ENCODE measurements at places on chromosomes 1 and 21.
A peak's percentile ranks its signal among the peaks of the same experiment; 100 is the strongest.

DNA sequence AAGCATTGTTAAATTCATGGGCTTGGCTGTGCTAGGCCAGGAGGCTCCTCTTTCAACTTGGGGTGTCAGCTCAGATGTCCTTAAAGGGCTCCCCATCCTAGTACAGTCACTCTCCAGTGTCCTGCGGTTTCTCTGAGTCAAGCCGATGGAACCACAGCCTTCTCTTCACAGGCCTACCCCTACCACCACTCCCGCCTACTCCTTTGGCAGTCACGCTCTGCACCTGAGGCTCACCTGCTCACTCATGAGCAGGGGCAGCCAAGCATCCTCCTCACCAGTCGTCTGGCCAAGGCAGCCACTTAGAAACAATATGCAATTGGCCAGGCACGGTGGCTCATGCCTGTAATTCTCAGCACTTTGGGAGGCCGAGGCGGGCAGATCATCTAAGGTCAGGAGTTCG, 3.6 kb downstream of the ACOT7 start:
- no peak for DNase-seq

DNA sequence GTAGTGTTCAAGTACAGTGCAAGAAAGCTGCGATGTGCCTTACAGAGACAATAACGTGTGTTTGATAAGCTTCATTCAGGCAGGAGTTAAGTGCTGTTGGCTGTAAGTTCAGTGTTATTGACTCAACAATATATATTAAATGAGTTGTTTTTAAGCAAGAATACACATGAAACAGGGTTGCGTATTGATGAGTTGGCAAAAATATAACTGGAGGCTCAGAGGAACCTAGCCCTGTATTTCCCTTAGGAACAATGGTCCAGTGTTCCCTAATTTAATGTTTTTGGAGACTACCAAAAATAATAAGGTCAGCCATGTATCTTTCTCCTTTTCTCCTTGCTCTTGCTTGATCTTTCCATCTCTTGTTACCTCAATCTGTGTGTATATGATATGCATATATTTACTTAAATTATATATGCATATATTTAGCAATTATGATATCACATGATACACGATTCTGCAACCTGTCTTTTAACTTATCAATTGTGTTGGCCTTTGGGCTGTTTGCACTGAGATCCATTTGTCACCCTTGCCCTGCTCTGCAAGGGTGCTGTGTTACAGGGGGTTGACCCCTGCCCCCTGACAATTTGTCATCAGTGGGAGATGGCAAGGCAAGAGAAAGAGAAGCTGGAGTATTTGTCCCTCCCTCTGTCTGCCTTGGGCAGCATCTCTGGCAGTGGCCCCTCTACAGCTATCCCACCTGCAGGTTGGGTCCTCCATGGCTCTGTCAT, 109.7 kb downstream of the FGGY start:
- DNase-seq, result no peak

- no peak for DNase-seq
Measured at GRCh38 chr1:180947901-180948640, 35.4 kb downstream of the KIAA1614 start.

GRCh38 chr1:2101531-2101930, 51.3 kb downstream of the PRKCZ start:
- DNase-seq, result no peak

DNA sequence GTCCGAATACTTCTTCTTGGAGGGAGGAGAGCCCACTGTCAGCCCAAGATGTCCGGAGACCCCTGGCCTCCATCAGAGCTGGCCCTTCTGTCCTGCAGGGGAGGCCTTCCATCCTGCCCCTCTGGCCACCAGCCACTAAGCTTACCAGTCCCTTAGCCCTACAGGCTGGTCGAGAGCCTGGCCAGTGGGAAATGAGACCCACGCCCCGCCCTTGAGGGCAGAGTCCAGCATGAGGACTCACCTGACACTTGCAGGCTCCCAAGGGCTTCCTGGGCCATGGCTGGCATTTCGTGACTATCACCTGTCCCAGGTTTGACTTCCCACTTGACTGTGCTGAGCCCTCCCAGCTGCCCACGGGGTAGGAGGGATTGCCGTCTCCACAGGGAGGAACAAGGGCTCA, 361.8 kb upstream of the VAMP3 start:
- DNase-seq, result no peak

DNA sequence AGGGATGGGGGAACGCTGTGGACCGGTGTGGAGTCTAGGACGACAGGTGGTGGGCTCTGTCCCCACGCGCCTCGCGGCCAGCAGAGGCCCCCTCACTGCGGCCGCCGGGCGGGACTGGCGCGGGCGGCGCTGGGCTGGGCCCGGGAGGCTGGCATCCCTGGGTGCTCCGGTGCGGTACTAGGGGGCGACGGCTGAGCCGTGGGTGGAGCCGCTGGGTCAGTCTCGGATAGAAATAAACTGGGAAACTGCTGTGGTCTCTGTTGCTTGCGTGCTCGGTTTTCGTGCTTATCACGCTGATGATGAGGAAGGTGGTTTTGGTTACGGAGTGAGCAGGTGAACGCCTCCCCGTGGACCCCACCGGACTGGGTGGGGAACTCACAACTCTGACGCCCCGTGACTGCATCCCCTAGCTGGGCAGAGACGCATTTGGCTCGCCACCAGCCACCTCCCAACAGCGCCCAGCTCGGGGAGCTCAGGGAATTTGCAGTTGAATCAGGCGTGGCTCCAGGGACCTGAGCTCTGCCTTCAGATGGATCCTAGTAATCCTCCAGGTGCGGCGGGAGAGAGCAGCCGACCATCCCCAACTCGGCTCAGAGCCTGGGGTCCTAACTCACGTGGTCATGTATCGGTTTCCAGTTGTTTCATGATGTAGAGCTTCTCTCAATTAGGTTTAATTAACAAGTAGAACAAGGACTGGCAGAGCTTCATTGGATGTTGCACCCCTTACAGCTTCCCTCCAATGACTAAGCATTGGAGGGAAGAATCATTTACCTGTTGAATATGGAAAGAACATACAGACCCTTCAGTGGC, 32.1 kb downstream of the HSD17B7 start:
- DNase-seq, result peak; percentile 2

DNA sequence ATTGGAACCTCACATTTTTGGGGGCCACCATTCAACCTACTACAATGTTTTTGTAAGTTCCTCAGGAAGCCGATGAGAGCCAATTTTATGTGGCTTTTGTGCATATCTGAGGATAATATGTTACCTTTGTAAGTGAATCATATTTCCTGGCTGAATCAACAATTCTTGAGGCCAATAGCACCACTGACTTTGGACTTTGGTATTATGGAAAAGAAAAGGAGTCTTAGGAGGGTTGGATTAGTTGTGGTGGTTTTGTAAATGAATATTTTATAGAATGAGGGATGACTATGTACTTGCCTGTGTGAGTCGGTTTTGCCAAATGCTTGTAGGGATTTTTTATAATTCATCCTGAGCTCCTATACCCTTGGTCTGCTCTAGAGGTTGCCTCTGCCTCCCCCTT, 181.5 kb upstream of the HMGB4 start:
- DNase-seq, result no peak
